Gastroesophageal sphincter (tissue), 4 donors: ENCODE measurements at places on chromosomes 1 and 21. TPM values are rescaled to one million over a fixed set of nuclear protein-coding genes. Genes with fewer than 3 reads are reported as not detected.

- H3K27me3 ChIP-seq: no peaks in the 10 kb centered on the region
- no peak overlapping the region for H3K27ac ChIP-seq
- H3K36me3 ChIP-seq: no peaks in the 10 kb centered on the region
- H3K4me1 ChIP-seq: no peaks in the 10 kb centered on the region
Measured at GRCh38 chr1:71233645-71234044, 152.8 kb upstream of the ZRANB2 start.

GRCh38 chr1:31855038-31855845 is 39.4 kb upstream of the SPOCD1 start:
- no peaks in the 10 kb centered on the region for H3K27me3 ChIP-seq
- no peaks in the 10 kb centered on the region for H3K4me1 ChIP-seq
- H3K27ac ChIP-seq: no peak overlapping the region
- H3K4me3 ChIP-seq: no peak overlapping the region
- no peak for ATAC-seq
- H3K36me3 ChIP-seq: no peaks in the 10 kb centered on the region

DNA sequence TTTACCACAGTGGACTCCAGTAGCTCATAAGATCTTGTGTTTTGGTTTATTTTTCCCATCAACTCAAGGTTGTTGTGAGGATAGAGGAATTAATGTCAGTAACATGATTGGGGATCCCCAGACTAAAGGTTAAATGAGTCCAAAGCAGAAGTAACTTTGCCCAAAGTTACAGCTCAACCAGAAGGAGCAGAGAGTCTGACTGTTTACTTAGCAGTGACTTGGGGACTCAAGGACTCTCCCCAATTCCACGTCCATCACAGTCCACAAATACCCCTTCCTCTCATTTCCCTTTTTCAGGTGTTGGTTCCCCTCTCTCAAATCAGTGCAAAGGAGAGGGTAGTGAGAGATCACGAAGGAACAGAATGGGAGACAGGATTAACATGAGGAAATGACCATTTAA is 4.0 kb upstream of the ETV3 start:
- H3K27me3 ChIP-seq: no peaks in the 10 kb centered on the region
- peaks cover 14% of the 10 kb centered on the region for H3K4me1 ChIP-seq
- H3K27ac ChIP-seq: no peak overlapping the region
- no peak for ATAC-seq

- H3K4me3 ChIP-seq: no peak overlapping the region
- H3K36me3 ChIP-seq: no peaks in the 10 kb centered on the region
- H3K4me1 ChIP-seq: no peaks in the 10 kb centered on the region
- H3K27ac ChIP-seq: no peak overlapping the region
- ATAC-seq: no peak
Measured at GRCh38 chr1:30452925-30453324, 270.5 kb downstream of the MATN1 start.

The METTL13 gene
- total RNA-seq: 17.1 TPM

The NBPF6 gene
- not detected for total RNA-seq

The HSD3B1 gene
- not detected for total RNA-seq
